NCI-H1694 treated with DMSO at 0.1 percent for 48 hours (cell line): ENCODE measurements at places on chromosomes 7 and 10.

GRCh38 chr7:82805527-82805960, 357.1 kb downstream of the PCLO start:
- DNase-seq = no peak

GRCh38 chr7:27871866-27872265, 131.9 kb downstream of the TAX1BP1 start:
- DNase-seq = no peak

DNA sequence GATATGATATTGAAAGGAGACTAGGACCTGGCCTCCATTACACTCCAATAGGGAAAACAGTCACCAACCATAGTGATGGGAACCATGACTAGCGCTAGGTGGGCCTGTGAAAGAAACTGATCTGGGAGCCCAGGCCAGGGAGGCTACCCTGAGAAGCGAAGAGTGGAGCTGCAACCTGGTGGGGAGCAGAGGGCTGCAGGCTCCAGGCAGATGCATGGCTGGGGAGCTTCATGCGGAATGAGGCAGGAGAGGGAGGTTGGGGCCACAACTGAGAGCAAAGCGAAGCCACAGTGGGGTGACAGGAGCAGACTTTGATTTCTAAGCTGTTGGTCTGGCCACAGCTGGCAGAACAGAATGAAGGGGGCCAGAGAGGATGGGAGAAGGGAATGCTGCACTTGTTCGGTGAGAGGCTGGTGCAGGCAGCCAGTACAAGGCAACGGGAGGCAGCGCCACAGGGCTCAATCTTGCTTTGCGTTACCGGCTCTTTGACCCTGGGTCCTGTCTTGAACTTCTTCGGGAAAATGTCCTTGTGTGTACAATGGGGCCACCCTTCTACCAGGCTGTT, 88.4 kb downstream of the TACC2 start:
- DNase-seq = no peak

- no peak for DNase-seq
Measured at GRCh38 chr10:124238367-124238766, 145.0 kb upstream of the CHST15 start.

GRCh38 chr10:21056461-21056860, 159.3 kb upstream of the NEBL start:
- DNase-seq = no peak

GRCh38 chr7:119842337-119842736, 430.6 kb upstream of the KCND2 start:
- DNase-seq = no peak

DNA sequence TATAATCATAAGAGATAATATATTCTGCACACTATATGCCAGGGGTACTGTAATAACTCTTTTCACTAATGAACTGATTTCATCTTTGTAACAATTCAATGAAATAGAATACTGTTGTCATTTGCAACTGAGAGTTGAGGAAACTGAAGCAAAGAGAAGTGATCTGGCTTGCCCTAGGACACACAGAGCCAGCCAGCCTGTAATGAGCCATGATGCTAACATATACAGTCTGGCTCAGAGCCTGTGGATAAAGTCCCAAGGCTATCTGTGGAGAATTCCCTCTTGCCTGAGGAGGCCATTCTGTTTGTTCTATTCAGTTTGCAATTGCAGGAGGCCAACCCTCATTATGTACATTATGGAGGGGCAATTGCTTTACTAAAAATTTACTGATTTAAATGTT, 241.3 kb downstream of the CXCL12 start:
- no peak for DNase-seq

DNA sequence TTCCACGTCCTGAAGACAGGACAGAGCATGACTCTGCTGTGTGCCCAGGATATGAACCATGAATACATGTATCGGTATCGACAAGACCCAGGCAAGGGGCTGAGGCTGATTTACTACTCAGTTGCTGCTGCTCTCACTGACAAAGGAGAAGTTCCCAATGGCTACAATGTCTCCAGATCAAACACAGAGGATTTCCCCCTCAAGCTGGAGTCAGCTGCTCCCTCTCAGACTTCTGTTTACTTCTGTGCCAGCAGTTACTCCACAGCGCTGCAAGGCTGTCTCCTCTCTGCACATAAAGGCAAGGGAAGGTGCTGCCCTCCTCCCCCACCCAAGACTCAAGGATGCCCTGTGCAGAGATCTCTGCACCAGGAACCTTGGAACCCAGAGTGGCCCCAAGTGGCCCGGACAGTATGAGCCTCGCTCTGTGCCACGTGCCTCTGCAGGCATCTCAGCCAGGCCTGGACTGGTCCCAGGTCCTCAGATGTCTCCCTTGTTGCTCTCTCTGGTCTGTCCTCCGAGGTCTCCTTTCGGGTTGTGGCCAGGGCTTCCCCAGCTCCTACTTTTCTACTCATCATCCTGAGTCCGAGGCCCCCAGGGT, 230.3 kb upstream of the PRSS58 start:
- DNase-seq = no peak

- DNase-seq = no peak
Measured at GRCh38 chr7:26443751-26444150, 152.1 kb downstream of the SNX10 start.

DNA sequence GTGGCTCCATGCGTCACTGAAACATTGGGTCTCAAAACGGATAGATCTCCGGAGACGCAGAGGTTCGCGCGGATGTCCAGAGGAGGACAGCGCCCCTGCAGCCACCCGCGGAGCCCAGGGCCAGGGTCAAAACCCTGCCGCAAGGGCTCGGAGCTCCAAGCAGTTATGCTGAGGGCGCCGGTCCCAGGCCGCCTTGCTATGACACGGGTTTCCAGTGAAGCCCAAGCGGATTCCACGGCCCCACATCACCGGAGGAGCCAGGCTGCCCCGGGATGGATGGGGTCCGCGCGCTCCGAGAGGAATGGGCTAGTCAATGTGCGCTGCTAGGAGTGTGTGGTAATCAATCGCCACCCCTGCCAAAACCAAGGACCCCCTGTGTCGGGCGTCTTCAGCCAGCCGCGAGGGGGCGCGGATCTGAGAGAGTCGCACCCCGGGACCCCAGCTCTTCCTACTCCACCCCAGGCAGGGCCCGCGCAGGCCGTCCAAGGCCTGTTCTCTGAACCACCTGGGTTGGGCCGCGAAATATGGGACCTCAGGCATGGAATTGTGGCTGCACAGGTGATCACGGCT, 5.6 kb upstream of the EMX2 start:
- DNase-seq = no peak

DNA sequence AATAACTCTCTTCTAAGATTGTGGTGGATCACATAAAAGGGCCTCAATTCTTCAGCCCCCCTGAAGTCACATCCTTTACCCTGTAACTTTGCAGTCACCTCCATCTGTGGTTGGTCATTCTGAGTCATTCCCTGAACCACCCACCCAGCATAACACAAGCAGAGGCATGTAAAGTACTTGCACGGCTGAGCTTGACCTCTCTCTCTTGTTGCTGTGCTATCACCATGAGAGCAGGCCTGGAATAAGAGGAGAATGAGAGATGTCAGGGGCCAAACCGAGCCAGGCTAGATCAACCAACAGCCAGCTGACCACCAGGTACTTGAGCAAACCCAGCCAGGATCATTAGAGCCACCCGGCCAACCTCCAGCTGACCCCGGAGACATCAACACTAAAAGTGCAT, 13.5 kb upstream of the STK17A start:
- no peak for DNase-seq

DNA sequence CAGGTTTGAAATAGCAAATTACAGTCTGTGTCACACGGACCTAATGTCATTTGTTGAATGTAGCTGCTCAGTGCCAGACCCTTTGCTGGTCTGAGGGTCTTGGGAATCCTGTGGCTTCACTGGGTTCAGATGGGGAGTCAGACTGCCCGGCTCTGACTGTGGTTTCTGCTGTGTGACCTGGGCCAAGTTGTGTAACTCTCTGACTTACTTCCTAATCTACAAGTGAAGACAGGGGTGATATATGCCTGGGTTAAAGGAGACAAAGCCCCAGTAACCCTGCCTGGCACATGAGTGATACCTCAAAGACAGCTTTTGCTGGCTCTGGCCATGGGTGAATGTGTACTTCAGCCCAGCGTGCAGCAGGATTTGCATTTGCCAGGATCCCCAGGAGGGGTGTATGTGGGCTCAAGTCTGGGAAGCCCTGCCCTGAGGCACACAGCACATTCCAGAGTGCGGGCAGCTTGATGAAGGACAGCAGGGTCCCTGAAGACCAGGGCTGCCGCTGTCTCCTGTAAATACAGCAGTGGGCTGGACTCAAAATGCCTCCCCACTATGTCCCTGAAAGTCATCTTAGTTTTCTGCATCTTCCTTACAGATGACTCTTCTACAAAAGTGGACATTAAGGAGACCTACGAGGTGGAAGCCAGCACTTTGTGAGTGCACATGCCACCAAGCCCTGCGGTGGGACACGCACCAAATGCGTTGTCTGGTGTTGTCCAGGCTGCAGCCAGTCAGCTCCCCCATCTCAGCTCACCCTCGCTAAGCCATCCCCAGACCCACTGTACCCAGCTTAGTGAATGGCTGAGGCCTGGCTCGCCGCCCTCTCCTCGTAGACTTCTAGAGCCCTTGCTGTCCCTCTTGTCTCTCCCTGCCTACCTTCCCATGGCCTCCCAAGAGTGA, 16.4 kb downstream of the NACAD start:
- DNase-seq = no peak

GRCh38 chr10:310976-311639, 175.9 kb downstream of the ZMYND11 start:
- DNase-seq = no peak

DNA sequence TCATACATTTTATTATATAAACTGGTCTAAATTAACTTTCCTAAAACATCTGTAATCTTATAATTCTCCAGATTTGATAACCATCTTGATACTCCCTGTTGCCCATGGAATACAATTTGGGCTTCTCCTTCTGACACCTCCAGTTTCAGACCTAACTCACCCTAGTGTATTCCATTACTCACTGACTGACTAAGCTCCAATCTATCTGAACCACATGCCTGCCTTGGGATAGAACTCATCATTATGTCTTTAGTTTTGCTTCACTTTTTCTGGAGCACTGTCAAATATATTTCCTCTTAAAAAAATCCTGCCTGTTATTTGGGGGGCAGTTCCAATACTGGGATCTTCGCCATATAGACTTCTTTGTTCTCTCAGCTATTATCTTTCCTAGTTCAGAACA, 4.9 kb upstream of the FOXP2 start:
- DNase-seq = no peak

GRCh38 chr7:82375129-82375528, 68.4 kb downstream of the CACNA2D1 start:
- no peak for DNase-seq
